CD4-positive, alpha-beta T cell (primary cell): ENCODE measurements at places on chromosomes 1 and 21. TPM values are rescaled to one million over a fixed set of nuclear protein-coding genes. Genes with fewer than 3 reads are reported as not detected.
A peak's percentile ranks its signal among the peaks of the same experiment; 100 is the strongest.

DNA sequence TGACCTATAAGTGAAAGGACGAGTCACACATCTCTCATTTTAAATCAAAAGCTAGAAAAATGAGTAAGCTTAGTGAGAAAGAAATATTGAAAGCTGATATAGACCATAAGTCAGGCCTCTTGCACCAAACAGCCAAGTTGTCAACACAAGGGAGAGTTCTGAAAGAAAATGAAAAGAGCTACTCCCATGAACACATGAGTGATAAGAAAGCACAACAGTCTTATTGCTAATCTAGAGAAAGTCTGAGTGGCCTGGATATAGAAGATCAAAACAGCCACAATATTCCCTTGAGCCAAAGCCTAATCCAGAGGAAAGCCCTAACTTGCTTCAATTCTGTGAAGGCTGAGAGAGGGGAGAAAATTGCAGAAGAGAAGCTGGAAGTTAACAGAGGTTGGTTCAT, 175.0 kb downstream of the SMYD3 start:
- DNase-seq = no peak
- peaks cover 12% of the 10 kb centered on the region for H3K36me3 ChIP-seq
- no peaks in the 10 kb centered on the region for H3K27me3 ChIP-seq
- no peak overlapping the region for H3K4me3 ChIP-seq
- H3K4me1 ChIP-seq = no peaks in the 10 kb centered on the region

DNA sequence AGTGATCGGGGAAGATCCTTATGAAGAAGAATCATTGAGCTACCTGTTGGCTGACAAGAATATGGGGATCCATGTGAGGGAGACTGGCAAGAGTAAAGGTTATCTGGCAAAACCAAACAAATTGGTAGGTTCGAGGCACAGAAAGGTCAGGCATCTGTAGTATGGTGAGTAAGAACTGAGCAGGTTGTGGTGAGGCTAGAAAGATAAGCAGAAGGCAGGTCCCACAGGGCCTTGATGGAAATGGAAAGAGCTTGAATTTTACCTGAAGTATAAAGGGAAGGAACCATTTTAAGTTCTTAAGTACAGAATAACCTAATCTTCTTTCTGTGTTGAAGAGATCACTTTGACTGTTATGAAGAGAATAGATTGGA, 11.1 kb downstream of the PTPRC start:
- DNase-seq = no peak
- peak overlapping the region; percentile 79 for H3K4me3 ChIP-seq
- peaks cover 15% of the 10 kb centered on the region for H3K4me1 ChIP-seq
- H3K27me3 ChIP-seq = no peaks in the 10 kb centered on the region
- H3K36me3 ChIP-seq = peaks cover 63% of the 10 kb centered on the region

DNA sequence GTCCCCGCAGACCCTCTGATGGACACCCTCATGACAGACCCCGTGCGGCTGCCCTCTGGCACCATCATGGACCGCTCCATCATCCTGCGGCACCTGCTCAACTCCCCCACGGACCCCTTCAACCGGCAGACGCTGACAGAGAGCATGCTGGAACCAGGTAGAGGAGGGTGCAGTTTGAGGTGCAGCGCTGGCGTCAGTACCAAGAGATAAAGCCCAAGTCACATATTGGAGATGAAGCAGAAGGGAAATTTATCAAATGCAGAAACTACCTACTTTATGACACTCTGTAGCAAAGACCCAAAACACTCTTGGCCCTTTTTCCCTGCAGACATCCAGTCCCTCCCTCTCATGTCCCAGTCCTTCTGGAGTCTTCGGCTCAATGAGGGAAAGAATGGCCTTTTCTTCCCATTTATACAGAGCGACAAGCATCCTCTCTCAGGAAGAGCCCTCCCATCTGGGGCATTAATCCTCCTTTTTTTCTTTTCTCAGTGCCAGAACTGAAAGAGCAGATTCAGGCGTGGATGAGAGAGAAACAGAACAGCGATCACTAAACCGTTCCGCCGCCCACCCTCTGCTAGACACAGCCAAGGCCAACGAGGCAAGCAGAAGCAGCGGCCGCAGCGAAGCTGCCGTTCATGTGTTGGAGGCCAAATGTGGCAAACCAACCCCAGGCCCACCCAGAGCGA, 30.8 kb upstream of the KIF1B start:
- no peak overlapping the region for H3K4me3 ChIP-seq
- no peak overlapping the region for H3K27ac ChIP-seq
- H3K36me3 ChIP-seq = peaks cover 29% of the 10 kb centered on the region

- H3K36me3 ChIP-seq = no peaks in the 10 kb centered on the region
- no peak overlapping the region for H3K4me3 ChIP-seq
- no peaks in the 10 kb centered on the region for H3K4me1 ChIP-seq
- H3K27me3 ChIP-seq = peaks cover 13% of the 10 kb centered on the region
- DNase-seq = no peak
- H3K27ac ChIP-seq = no peak overlapping the region
These were observed 9.1 kb downstream of the ABCA4 start for GRCh38 chr1:94111879-94112278.

DNA sequence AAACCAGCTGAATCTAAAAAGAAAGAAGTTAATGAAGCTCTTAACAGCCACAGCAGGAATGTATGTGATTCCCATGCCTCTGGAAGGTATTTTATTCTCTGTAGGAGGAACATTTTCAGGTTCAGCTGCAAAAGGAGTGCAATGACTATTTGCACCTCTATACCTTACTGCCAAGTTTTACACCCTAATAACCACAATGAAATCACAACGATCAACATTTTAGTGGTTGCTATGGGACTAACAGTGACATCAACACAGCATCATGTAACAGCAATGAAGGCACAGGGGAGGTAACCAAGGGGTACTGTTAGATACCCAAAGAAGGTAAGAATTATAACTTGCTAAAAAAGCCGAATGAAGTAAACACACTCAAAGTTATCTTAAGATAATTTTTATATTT, 116.3 kb upstream of the HP1BP3 start:
- H3K4me3 ChIP-seq = no peak overlapping the region
- H3K4me1 ChIP-seq = no peaks in the 10 kb centered on the region

DNA sequence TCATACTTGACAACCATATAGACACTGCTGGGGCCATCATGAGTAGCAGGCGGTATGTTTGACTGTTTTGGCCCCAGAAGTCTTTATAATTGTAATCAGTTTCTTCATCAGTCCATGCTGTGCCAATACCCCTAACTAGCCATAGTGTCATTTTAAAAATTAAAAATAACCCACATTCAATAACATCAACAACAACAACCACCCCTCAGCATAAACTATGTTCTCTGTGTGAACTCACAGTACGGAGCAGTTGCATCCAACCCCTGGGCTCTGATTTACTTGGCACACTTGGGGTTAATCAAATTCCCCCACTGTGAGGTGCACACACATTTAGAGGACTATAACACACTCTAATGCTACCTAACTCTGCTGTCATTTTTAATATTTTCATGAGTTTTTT, 553.7 kb downstream of the USP25 start:
- no peaks in the 10 kb centered on the region for H3K36me3 ChIP-seq
- no peak overlapping the region for H3K27ac ChIP-seq
- DNase-seq = no peak
- H3K27me3 ChIP-seq = no peaks in the 10 kb centered on the region

GRCh38 chr1:221200464-221200863, 321.2 kb downstream of the HLX start:
- H3K4me3 ChIP-seq = no peak overlapping the region
- no peaks in the 10 kb centered on the region for H3K36me3 ChIP-seq
- H3K27ac ChIP-seq = no peak overlapping the region
- H3K4me1 ChIP-seq = no peaks in the 10 kb centered on the region
- H3K27me3 ChIP-seq = no peaks in the 10 kb centered on the region

- no peak overlapping the region for H3K27ac ChIP-seq
- H3K4me3 ChIP-seq = no peak overlapping the region
- no peaks in the 10 kb centered on the region for H3K36me3 ChIP-seq
- no peaks in the 10 kb centered on the region for H3K4me1 ChIP-seq
These were observed 11.1 kb upstream of the REG4 start for GRCh38 chr1:119822406-119822805.

GRCh38 chr1:26038477-26038876, 7.4 kb downstream of the SLC30A2 start:
- H3K4me3 ChIP-seq = no peak overlapping the region
- peaks cover 22% of the 10 kb centered on the region for H3K4me1 ChIP-seq
- H3K36me3 ChIP-seq = no peaks in the 10 kb centered on the region
- no peak for DNase-seq

Gene UTS2
- total RNA-seq = not detected

Gene AMPD1
- not detected for total RNA-seq

Gene AADACL4
- total RNA-seq = not detected

GRCh38 chr1:16076031-16076864, 2.8 kb upstream of the FAM131C start:
- H3K27ac ChIP-seq = no peak overlapping the region
- no peaks in the 10 kb centered on the region for H3K36me3 ChIP-seq
- H3K27me3 ChIP-seq = peaks cover 10% of the 10 kb centered on the region
- DNase-seq = no peak

DNA sequence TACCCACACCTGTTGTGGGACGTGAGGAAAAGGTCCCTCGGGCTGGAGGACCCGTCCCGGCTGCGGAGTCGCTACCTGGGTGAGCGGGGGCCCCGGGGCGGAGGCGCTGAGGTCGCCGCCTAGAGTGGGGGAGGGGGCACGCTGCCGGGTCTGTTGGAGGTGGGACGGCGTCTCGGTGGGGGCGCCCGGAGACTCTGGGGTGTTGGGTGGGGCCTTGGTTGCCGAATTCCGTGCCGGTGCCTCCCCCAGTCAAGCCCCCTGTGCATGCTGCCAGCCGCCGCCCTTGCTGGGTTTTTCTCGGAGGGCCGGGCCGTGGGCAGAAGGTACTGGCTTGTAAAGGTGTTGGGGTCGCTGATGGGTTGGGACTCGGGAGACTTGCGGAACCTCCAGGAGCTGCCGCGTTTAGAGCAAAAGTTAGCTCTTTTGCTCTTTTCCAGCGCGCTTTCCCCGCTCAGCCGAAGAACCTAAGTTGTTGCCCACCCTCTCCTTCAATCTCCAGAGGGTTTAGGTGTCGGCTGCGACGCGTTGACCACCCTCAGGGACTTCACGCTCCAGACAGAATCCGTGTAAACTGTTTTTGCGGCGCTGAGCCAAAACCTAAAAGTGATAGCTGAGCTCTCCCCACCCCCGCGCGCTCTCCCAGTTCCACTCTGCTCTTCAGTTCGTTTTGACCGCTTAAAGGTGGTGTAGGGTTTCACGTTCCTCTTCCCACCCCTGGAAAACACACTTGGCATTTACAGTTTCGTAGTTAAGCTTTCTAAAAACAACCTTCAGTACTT, at the start of gene MPC2:
Gene MPC2, minus strand, starts transcription at position 143 of the 779 bp plus-strand sequence. CDS start 1,231 bp downstream, outside the sequence.
- H3K27me3 ChIP-seq = no peaks in the 10 kb centered on the region
- H3K36me3 ChIP-seq = no peaks in the 10 kb centered on the region
- H3K4me1 ChIP-seq = peaks cover 5% of the 10 kb centered on the region
- DNase-seq = peak; percentile 54
- H3K4me3 ChIP-seq = peak within 1 kb of the TSS; percentile 95
- peak within 1 kb of the TSS; percentile 93 for H3K27ac ChIP-seq

Gene DPT
- not detected for total RNA-seq

Gene DR1
- 51.4 TPM for total RNA-seq

Gene ZNF648
- not detected for total RNA-seq

DNA sequence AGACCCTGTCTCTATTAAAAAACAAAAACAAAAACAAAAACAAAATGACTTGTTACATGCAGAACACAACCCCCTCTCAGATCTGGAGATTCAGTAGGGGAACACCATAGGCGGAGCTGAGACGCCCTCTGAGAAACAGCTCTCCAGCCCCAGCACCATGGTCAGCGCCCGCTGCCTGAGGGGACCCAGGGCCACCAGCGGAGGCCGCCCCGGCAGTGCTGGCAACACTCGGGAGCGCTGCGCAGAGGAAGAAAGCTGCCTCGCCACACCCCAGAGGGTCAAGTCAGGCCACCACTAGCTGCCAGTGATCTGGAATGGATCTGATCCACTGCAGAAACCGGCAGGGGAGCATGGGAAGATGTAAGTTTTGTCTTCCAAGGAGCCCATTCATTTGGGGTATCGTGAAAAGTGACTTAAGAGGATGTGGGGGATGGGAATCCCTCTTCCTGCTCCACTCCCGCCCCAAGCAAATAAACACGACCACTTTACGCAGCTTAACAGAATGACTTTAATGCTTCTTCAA, 3.1 kb downstream of the ACTA1 start:
- peak; percentile 45 for DNase-seq
- H3K4me1 ChIP-seq = peaks cover 37% of the 10 kb centered on the region
- H3K36me3 ChIP-seq = no peaks in the 10 kb centered on the region
- peak overlapping the region; percentile 33 for H3K4me3 ChIP-seq

DNA sequence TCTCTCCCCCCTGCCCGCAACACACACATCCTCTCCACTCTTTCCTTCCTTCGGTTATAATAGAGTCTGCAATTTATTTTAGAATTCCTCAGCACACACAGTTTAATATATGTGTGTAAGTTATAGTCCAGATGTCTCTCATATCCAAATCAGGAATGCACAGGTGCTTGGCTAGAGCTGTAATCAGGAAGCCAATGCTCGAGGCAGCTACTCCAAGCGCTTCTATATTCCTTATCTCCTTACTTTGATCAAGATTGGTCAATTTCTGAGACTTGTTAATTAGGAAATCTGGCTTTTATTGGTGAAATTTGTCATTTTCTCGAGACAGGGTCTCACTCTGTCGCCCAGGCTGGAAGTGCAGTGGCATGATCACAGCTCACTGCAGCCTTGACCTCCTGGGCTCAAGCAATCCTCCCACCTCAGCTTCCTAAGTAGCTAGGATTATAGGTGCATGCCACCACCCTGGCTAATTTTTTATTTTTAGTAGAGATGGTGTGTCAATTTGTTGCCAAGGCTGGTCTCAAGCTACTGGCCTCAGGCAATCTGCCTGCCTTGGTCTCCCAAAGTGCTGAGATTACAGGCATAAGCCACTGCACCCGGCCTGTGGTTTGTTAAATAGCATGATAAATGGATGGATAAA, 27.7 kb downstream of the RPL5 start:
- no peaks in the 10 kb centered on the region for H3K27me3 ChIP-seq
- H3K27ac ChIP-seq = peak overlapping the region; percentile 1
- no peak for DNase-seq
- H3K36me3 ChIP-seq = no peaks in the 10 kb centered on the region

Gene DMRTA2
- not detected for total RNA-seq

DNA sequence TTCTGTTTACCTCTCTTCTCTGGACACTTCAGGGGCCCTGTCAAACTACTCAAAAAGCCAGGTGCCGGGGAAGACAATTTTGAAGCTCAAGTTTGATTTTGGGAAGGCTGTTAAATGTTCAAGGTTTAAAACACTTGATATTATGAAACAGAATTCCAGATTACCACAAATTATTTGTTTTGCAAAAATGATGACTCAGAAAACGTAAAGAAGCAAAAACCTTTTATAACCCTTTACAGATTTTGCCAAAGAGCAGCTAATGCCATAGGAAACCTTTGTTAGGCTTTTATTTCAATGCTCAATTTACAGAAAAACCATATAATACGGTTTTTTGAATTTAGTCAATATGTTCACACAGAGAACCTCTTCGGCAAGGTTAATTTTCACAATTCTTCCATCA, 593.4 kb upstream of the ZP4 start:
- H3K4me3 ChIP-seq = no peak overlapping the region
- no peaks in the 10 kb centered on the region for H3K4me1 ChIP-seq
- no peak overlapping the region for H3K27ac ChIP-seq
- no peaks in the 10 kb centered on the region for H3K27me3 ChIP-seq
- H3K36me3 ChIP-seq = no peaks in the 10 kb centered on the region
- no peak for DNase-seq
